Activated B cell treated with CpG ODN at 0.5 μM for 24 hours (primary cell): ENCODE measurements at places on chromosomes 7 and 10.
A peak's percentile ranks its signal among the peaks of the same experiment; 100 is the strongest.

- no peak for DNase-seq
Measured at GRCh38 chr7:156217803-156218202, 405.5 kb upstream of the SHH start.

DNA sequence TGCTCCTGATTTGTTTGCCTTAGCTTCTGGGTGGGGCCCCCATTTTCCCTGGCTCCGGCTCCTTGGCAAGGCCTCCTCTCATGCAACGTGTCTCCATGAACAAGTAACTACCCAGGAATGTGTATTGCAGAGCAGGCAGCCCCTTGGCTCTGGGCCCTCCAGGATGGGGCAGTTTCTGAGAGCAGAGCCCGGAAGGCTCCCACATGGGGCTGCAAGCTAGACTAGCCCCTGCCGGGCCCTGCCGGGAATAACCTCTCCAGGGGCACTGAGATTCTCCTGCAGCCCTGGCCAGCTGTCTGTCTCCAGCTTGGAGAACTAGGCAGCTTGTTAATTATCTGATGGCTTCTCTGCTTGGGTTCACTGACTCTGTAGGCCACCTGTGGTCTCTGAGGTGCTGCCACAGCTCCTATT lies 184.0 kb upstream of the INHBA start:
- no peak for DNase-seq

DNA sequence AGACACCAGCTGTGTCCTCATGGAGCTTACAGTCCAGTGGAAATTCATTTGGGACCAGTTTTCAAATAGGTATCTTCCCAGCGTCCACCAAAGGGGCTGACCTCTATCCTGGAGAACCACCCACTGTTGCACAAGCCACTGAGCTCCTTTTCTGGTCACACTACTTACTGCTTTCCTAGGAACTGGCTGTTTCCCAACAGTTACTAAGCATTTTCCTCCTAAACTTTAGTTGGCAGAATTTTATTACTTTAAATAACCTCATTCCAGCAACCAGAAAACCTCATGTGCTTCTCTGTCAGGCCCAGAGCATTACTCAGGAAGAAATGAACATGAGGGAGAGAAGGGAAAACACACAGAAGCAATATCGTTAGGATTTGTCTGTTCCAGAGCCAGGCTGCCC lies 183.1 kb downstream of the GPAM start:
- DNase-seq, result no peak

DNA sequence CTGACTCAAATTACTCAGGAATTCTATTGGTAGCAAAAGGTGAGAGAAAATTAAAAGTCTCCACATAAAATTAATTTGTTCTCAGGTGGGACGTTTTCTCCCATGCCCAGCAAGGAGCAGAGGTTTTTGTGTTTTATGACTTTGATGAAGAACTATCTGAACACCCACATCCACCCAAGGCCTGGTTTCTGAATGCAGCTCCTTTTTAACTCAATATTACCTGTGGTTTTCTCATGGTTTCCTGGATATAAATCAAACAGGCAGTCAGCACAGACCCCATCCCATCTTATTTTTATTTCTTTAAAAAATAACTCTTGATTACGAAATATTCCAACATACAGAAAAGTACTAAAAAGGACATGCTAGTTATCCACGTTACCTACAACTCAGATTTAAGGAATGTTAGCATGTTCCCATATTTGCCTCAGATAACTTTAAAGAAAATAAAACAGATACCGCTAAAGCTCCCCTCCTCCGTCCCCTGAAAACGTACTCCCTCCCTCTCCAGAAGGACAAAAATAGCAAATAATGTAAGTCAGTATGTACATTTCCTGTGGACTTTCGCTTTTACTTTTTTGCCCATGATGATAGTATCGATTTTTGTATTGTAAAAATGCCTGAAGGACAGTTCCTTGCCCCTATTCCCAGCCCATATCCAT lies 43.4 kb downstream of the GLI3 start:
- DNase-seq, result no peak

GRCh38 chr10:7000061-7000460 lies 410.8 kb downstream of the SFMBT2 start:
- no peak for DNase-seq

GRCh38 chr10:121541450-121542120 lies 56.7 kb downstream of the FGFR2 start:
- no peak for DNase-seq

- no peak for DNase-seq
Measured at GRCh38 chr7:107501593-107501992, 31.7 kb downstream of the GPR22 start.

DNA sequence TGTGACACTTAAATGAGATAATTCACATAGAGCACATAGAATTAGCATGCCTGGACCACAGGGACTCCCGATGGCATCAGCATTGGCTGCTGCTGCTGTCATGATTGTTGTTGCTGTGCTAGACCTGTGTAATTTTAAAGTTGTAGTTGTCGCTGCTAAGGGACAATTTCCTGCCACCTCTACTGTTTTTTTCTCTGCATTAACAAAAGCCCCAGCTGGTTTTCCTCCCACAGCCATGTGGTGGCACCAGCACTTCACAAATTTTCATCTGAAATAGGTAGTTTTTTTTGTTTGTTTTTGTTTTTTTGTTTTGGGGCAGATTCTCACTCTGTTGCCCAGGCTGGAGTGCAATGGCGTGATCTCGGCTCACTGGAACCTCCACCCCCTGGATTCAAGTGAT lies 25.4 kb upstream of the PRXL2A start:
- DNase-seq, result no peak

GRCh38 chr7:16078076-16078952 lies 343.0 kb downstream of the CRPPA start:
- DNase-seq, result no peak

DNA sequence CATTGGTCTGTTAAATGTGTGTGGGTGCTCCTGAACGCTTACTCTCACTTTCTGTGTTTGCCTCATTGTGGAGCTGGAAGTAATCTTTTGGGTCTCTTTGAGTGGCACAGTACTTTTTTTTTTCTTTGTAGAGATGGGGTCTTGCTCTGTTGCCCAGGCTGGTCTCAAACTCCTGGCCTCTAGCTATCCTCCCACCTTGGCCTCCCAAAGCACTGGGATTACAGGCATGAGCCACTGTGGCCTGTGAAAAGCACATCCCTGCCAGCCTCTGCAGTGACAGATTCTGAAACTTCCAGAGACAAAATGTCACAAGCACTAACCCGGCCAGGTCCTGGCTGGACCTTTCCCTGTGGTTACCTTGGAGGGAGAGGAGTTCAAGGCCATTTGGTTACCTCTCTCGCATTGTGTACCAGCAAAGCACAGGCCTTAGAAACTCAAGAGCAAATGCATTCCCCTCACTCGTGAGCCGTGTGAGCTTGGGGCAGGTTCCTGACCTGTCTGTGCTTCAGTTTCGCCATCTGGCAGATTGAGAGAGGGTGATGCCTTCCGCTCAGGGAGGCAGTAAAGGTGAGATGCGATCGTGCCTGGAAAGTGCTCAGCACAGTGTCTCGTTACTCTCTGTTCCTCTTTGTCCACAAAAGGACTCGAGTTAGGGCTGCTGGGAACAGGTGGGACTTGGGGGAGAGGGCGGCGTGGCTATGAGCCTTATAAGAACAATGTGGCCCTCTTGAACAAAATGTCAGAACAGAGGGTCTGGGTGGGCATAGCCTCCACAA lies 72.6 kb upstream of the SEPHS1 start:
- DNase-seq, result no peak

DNA sequence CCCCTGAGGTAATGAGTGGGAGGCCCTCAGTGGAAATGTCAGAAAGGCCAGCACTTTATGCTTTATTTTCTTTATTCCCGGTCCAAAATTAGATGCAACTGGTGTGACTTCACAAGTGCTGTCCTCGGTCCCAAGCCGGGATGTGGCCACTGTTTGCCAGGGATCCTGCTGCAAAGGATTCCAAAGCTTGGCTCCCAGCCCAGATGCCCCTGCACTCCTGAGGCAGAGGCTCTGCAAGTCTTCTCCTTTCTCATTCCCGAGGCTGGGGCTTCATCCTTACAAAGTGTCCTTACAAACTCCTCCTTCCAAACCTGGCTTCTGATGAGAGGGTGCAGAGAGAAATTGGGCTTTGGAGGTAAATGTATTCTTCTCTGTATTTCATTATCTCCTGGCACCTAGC lies 544.3 kb upstream of the DPP6 start:
- DNase-seq, result no peak

DNA sequence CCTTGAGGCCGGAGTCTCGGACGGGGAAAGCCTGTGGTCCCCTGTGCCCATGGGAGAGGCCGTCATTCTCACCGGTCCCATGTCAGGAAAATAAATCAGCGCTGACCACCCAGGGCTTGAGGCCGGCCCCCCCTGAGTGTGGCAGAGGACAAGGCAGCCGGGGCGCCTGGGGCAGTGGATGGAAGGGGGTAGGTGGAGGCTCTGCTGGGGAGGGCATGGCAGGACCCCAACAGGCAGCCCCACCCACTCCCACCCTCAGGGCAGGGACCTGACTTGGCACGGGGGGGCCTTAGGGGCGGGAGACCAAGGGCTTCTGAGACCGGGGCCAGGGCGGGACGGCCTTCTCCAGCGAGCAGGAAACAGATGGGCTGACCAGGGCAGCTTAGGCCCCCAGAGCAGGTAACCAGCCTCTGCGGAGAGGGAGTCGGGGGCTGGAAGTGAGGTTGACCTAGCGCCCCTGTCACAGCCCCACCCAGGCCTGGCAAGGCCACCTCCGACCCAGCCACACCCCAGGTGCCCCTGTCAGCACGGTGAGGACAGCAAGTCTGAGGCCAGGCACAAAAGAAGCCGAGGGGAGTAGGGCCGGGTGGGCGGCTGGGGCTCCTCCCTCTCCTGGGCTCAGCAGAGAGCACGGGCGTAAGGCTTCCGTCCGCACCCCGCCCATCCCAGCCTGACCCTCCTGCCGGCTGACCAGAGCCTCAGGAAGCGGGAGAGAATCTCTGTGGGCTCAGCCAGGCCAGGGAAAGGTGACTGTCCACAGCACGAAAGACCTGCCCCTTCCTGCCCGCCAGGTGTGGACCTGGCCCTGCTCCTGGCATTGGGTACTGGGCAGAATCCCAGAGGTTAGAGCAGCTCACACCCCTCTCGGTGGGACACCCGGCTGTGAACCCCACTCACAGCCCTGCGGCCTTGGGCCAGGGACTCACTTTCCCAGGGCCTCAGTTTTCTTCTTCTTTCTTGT lies 87.4 kb downstream of the FOXL3 start:
- peak; percentile 13 for DNase-seq

DNA sequence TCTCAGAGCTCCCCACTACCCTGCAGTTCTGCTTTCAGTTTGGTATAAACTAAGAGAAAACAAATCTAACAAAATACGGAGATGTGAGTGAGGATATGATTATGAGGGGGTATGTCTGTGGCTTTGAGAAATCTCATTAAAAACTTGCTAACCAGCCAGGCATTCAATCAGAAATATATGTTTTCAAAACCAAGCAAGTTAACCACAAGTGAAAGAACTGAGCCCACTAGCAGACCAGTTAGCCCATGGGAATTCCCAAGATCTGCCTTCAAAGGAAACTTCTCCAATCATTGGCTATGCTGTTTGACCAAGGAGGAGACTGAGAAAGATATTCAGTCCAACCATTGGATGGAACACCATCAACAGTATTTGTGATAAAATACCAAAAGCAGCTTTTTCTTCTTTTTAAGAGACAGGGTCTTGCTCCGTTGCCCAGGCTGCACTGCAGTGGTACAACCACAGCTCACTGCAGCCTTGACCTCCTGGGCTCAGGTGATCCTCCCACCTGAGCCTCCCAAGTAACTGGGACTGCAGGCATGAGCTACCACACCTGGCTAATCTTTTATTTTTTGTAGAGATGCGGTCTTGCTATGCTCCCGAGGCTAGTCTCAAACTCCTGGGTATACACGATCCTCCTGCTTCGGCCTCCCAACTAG lies 41.2 kb downstream of the FGFR2 start:
- DNase-seq, result no peak

DNA sequence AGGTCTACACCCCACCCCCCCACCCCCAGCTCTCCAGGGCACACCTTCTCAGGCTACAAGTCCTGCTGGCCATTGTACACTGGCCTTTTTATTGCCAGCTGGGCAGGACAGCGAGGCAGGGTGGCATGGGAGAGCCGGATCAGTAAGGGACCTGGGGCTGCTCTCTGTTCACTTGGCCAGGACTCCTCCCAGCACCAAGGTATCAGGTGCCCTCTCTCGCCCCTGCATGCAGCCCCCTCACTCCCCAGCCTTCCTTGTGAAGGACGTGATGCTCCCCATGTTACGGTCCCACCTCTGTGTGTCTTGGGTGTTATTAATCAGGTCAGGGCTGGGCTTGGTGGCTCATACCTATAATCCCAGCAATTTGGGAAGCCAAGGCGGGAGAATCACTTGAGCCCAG lies 26.3 kb downstream of the PODXL start:
- DNase-seq, result no peak

DNA sequence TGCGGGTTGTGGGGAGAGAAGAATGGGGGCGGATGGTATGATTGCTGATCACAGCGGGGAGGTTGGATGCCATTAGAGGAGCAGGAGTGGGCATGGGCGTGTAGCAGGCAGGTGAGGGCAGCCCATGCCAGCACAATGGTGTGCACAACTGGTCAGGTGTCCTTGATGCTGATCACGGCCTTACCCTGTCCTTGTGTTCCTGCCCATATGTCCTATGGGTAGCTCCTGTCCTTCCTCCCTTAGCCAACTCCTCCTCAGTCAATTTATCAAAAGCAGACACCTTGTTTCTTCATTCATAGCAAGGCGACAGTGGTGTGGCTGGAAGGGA lies 30.7 kb downstream of the WDR86 start:
- DNase-seq, result no peak

DNA sequence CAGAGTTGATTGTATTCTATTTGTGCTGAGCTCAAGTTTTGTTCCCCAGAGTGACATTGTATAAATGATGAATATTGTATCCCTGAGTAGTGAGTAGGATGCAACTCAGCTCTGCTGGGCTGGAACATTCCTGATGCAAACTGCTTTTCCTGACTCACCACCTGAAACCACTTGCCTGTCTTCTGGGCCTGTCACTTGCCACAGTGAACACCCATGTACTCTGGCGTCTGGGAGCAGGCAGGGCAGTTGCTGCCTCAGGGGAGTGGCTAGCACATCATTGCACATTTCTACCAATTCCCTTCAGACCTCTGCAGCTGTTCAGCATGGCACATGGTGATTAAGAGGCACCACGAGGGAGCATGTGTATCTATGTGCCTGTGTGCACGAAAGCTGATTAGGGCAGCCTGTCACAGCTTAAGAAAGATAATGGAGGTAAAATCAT lies 157.3 kb downstream of the SND1 start:
- DNase-seq, result no peak
